ENCODE measurements at places on chromosomes 4 and X.

DNA sequence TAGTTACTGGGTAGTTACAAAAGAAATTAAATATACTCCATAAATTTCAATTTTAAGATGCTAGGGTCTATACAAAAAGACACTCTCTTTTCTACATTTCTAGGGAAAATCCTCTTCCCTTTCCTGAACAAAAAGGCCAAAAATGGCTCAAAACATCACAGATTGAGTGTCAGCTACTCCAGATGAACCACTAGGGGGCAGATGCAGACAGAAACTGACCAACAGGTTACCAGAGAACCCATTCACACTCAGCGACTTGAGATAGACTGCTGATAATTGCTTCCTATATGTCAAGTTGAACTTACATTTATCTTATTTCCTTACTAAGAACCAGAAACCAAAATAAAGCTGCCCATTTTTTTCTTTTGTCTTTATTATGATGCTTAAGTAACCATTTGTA lies 83.4 kb upstream of the MID1IP1 start:
- DNase-seq = peak; percentile 2

DNA sequence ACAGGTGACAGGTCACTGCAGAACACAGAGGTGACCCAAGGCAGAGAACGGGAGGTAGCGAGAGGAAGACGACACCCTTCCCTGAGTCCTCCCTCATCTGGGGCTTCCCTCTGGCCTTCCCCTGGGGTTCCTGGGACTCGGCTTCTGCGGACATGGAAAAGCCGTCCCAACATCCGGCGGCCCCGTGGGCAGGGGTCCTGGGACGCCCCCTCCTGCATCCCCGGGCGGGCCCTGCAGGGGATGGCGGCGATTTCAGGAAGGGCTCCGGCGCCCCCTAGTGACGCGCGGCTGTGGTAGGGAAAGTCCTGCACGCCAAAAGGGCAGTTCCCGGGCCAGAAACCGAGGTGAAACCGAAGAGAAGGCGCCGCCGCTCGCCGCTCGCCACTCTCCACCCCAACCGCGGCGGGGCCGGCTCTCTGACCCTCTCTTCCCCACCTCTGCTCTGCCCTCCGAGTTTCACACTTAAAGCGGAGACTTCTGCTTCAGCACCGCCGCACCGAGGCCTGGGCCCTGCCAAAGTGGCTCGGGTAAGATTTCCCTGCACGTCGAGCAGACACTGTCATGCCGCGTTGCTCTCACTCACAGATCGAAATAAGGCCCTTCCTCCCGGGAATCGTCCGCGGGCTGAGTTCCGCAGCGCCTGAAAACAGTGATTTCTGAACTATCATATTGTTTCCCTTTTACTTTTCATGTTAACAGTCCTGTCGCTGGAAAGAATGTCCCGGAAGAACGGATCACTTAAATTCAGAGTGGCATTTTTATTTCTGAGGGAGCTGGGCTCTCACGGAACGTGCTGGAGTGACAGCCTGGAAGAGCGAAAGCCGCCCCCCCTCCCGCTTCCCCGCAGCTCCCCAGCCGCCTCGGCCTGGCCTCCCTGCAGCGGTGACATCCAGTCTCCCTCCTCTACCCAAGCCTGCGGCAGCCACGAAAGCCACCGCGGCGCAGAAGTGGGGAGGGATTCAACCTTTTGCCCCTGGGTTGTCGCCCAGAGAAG lies 110.6 kb downstream of the DCTD start:
- DNase-seq = no peak

- DNase-seq = no peak
Observed at GRCh38 chr4:142881331-142881730, 35.2 kb upstream of the INPP4B start.

DNA sequence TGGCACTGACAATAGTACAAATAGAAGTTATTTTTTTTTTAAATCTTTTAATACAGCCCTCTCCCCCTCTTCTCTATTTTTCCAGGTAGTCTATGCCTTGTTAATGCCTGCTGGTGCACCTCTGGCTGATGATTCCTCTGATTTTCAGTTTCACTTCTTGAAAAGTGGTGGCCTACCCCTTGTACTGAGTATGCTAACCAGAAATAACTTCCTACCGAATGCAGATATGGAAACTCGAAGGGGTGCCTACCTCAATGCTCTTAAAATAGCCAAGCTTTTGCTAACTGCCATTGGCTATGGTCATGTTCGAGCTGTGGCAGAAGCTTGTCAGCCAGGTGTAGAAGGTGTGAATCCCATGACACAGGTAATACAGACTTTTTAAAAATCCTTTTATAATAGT lies 99.1 kb downstream of the USP9X start:
- no peak for DNase-seq

- DNase-seq = no peak
Observed at GRCh38 chr4:61143461-61143860, 56.7 kb upstream of the ADGRL3 start.

- peak; percentile 84 for DNase-seq
Observed at GRCh38 chr4:3745886-3746656, 20.1 kb upstream of the ADRA2C start.

DNA sequence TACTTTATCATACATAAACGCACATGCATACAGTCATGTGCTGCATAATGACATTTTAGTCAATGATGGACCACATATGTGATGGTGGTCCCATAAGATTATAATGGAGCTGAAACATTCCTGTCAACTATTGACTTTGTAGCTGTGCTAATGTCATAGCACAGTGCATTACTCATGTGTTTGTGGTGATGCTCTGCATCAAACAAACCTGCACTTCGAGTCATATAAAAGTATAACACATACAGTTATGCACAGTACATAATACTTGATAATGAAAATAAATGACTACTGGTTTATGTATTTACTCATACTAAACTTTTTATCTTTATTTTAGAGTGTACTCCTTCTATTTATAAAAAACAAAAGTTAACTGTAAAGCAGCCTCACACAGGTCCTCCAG lies 60.5 kb upstream of the MCUB start:
- no peak for DNase-seq

- no peak for DNase-seq
Observed at GRCh38 chrX:6120329-6120728, 108.3 kb downstream of the NLGN4X start.

- no peak for DNase-seq
Observed at GRCh38 chr4:104395168-104395614, 99.5 kb downstream of the CXXC4 start.

- no peak for DNase-seq
Observed at GRCh38 chrX:66167431-66167830, 3.4 kb downstream of the HEPH start.

- DNase-seq = no peak
Observed at GRCh38 chrX:16646366-16647138, 3.4 kb upstream of the S100G start.

DNA sequence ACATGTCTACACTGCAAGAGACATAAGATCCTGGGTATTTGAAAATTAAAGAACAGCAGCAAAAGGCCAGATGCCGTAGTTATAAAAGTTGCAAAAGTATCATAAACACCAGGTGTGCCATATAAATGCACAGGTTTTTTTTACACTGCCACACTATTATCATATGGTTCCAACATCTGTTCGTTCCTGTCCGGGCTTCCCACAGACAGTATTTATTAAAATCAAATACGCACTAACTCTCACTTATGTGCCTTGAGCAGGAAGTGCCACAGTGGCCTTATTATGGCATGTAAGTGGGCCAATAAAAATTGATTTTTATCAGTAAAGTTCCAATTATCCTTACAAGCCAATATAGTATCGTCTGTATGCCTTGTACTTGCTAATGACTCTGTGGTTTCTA lies 873.2 kb downstream of the RPA4 start:
- DNase-seq = no peak

DNA sequence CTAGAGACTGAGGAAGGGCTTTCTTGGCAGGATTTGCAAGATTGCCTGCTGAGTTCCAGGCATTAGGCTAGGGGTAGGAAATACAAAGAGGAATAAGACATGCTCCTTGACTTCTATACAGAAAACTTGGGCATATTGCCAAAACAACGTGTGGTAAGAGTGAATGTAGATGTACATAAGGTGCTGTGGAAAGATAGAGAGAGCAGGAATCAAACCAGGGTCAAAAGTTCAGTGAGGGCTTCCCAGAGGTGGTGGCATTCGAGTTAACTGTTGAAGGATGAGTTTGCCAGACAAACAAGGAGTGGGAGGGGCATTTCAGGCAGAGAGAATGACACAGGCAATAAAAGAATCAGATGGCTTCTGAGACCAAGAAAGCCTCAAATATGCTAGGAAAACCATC lies 187.9 kb downstream of the KDR start:
- DNase-seq = no peak

DNA sequence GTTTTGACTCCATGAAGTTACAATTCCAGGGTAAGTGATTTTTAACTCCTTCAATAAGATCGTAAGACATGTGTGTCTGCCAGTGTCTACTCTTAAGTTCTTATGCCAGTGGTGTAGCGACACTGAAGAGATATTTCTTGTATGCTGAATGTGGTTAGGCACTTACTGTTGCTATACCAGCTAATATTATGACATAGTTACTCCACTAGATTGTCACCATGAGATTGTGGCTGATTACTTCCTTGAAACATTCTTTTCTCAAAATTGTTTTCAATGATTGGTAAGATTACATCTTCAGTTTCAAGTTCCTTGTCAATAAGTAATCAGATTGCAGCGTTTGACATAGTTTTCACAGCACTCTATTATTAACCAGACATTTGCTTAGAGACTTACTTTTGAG lies 60.6 kb upstream of the PAGE5 start:
- DNase-seq = no peak

DNA sequence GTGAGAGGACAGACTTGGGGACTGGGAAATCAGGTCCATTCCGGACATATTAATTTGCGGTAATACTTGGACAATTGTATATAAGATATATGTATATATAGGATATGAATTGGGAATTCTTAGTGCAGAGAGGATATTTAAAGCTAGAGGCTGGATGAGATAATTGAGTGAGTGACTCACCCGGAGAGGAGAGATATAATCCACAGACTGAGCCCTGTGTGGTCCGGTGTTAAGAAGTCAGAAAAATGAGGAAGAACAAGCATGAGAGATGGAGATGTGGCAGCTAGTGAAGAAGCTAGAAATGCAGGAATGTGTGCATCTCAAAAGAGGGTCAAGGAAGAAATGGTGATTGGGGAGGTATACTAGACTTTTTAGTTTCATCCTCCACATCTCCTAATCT lies 336.2 kb downstream of the SLC7A11 start:
- DNase-seq = no peak

DNA sequence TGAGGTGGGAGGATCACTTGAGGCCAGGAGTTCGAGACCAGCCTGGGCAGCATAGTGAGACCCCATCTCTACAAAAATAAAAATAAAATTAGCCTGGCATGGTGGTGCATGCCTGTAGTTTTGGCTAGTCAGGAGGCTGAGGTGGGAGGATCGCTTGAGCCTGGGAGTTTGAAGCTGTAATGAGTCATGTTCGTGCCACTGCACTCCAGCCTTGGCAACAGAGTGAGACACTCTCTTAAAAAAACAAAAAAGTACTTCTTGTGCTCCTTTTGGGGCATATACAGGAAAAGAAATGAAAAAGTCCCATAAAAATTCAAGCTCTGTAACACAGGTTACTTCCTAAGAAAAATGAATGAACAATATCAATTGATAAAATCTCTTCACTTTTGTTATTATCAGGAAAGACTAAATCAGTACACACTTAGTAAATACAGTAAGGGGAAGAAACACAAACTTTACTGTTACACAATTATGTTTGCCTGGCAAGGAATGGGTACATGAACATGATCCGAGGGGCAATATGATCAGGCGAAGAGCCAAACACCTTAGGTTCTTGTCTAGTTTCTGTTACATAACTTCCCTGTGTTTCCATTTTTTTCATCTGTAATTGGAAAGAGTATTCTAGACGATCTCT lies 46.9 kb downstream of the CCDC158 start:
- no peak for DNase-seq

- no peak for DNase-seq
Observed at GRCh38 chr4:23881052-23881501, 8.8 kb downstream of the PPARGC1A start.

GRCh38 chr4:120327276-120327675 lies 260.6 kb upstream of the MAD2L1 start:
- DNase-seq = no peak

DNA sequence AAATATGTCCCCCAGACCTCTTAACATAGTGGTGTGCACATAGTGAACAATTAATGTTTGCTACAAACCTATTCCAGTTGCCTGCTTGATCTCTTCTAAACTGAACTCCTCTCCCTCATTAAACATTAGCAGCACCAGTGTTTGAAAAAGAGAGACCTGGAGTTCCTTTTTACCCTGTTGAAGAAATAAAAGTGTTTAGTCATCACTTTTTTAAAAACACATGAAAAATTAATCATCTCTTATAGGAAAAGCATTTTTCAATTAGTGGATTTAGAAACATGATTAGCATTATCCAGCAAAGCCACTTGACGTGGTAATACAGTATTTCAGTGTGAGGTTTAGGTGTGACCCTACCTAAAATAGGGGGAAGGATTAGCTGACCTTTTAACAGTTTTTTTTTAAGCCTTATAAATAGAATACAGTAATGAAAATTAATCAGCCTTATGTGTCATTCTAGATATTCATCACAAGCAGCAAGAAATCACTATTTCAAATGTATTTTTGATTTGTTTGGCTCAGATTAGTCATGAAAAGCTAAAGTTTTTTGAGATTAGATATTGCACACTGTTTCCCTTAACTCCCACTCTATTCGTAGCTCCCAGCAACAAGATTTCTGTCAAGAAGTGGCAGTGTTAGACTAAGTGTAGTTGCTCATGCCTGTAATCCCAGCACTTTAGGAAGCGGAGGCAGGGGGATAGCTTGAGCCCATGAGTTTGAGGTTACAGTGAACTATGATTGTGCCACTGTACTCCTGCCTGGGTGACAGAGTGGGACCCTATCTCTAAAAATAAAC lies 26.2 kb downstream of the CUL4B start:
- no peak for DNase-seq
